ENCODE measurements at places on chromosomes 1 and 21. TPM values are rescaled to one million over a fixed set of nuclear protein-coding genes. Genes with fewer than 3 reads are reported as not detected.

- DNase-seq: no peak
These were observed at the start of gene FHAD1 for GRCh38 chr1:15246960-15247614. Gene FHAD1, plus strand, starts transcription at chr1:15247223. Its CDS starts 4,562 bp downstream, at chr1:15251785.

GRCh38 chr1:226872437-226872836 lies 2.0 kb downstream of the PSEN2 start:
- DNase-seq: no peak

The SCAMP3 gene
- polyA plus RNA-seq: 53.3 TPM

The LRRC7 gene
- 0.42 TPM for polyA plus RNA-seq

The PFKL gene
- polyA plus RNA-seq: 34.0 TPM

DNA sequence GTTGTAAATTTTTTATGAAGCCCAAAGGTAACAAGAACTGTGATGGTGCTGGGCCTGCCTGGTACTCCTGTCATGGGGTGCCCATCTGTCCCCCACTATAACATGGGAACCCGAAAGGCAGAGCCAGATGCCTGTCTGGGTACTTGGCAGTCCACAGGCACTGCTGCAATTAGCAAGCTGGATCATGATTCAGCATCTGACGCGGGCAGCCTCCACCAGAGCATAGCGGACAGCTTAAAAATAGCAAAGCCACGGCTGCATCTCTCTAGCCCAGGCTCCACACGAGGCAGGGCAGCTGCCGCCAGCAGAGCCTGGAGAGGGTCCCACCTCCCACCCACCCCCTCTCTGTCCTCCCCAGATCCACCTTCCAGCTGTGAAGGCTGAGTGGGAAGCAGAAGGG lies 22.9 kb downstream of the SUSD4 start:
- peak; percentile 71 for DNase-seq

DNA sequence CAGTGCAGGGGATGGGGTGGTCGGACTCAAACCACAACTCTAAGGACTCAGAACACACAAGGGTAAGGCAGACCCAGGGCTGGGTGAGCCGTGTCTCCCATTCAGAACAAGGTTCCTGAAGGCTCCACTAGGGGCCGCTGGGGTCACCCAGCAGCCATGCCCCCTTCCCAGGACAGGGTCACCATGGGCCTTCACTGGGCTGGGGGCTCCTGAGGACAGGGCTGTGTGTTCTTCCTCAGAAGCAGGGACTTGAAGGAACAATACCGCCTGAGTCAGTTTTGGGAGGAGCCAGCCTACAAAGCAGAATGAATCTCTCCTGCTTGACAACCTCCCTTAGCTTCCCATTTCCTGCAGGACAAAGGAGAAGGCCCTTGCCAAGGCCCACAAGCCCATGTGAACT lies 15.4 kb downstream of the RIMS3 start:
- no peak for DNase-seq

GRCh38 chr1:224635356-224635755 lies 19.2 kb downstream of the CNIH3 start:
- no peak for DNase-seq

DNA sequence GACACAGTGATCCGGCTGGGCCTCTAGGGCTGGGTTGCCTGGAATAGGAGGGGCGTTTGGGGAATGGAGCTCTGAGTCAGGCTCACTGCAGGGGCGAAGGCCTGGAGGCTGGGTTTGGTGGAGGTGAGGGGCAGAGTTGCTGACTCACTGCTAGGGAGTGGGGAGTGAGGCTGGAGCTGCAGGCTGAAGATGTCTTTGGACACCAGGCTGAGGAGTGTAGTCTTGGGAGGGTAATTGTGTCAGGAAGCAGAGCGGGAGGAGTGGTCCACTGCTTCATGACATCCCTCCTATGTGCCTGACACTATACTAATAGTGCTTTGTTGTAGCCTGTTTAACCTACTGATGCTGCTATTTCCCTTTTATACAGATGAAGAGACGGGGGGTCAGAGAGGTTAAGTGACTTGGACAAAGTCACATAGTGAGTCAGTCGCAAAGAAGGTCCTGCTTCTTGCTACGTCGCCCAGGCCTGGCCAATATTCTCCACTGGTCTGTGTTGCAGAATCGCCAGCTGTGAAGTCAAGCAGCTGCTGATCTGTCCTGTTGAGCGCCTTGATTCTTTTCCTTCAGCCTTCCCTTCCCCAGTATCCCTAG lies 13.6 kb downstream of the ACTL8 start:
- DNase-seq: peak; percentile 72

The MED8 gene
- 31.4 TPM for polyA plus RNA-seq

GRCh38 chr1:43683560-43683959 lies 23.8 kb upstream of the ST3GAL3 start:
- no peak for DNase-seq

- DNase-seq: no peak
These were observed at the start of gene UTS2 for GRCh38 chr1:7852804-7853683. Gene UTS2, minus strand, starts transcription at chr1:7853065. Its CDS starts 62 bp downstream, at chr1:7853003.

- no peak for DNase-seq
These were observed 23.6 kb downstream of the ACTA1 start for GRCh38 chr1:229410370-229410691.

GRCh38 chr21:38494703-38495102 lies 3.6 kb downstream of the ERG start:
- no peak for DNase-seq

The AADACL4 gene
- polyA plus RNA-seq: not detected

The SMYD3 gene
- 6.3 TPM for polyA plus RNA-seq

The PEX14 gene
- 28.7 TPM for polyA plus RNA-seq

The FALEC gene
- 0.18 TPM for polyA plus RNA-seq

The CNN3 gene
- polyA plus RNA-seq: 23.8 TPM

The HHAT gene
- 1.1 TPM for polyA plus RNA-seq

GRCh38 chr1:6416295-6416656 lies 3.4 kb downstream of the HES2 start:
- no peak for DNase-seq

- peak; percentile 69 for DNase-seq
These were observed 1.2 kb upstream of the LUZP1 start for GRCh38 chr1:23169727-23170335.

The TNFRSF14 gene
- polyA plus RNA-seq: 22.5 TPM

DNA sequence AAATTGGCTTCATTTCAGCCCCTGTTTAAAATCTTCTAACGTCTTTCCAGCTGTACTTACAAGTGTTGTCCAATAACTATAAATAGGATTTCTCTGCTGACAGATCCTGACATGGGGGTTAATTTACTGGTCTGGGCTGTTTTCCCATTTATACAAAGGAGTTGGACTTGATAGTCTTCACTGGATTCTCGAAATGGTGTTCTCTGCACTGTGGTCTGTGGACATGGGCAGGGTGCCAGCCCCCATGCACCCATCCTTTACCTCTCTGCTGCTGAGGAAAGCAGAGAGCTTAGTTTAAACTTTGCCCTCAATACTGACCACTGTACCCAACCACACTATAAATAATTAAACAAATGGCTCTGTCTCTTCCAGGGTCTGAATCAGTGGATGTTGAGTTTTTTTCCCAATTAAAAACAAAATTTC lies 5.2 kb downstream of the DIO1 start:
- DNase-seq: no peak

DNA sequence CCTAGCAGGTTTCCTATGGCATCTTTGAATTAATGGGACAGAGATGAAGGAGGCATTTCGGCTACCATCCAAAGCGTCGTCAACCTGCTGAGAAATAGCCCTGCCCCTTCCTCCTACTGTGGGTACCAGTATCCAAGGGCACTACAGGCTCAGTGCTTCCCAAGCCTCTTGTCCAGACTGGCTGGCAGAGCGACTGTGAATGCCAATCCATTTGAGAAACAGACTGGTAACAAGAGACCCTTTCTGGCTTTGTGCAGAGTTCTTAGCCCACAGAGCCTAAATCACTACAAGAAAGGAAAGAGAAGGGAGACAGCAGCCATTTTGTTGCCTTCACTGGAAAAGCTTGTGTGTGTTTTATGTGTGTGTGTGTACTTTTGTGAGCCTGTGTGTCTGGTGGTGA lies 115.5 kb downstream of the HMGB4 start:
- DNase-seq: no peak

- no peak for DNase-seq
These were observed 80.3 kb downstream of the NENF start for GRCh38 chr1:212512816-212513559.

- no peak for DNase-seq
These were observed 2.9 kb downstream of the GPATCH3 start for GRCh38 chr1:26897351-26897750.

DNA sequence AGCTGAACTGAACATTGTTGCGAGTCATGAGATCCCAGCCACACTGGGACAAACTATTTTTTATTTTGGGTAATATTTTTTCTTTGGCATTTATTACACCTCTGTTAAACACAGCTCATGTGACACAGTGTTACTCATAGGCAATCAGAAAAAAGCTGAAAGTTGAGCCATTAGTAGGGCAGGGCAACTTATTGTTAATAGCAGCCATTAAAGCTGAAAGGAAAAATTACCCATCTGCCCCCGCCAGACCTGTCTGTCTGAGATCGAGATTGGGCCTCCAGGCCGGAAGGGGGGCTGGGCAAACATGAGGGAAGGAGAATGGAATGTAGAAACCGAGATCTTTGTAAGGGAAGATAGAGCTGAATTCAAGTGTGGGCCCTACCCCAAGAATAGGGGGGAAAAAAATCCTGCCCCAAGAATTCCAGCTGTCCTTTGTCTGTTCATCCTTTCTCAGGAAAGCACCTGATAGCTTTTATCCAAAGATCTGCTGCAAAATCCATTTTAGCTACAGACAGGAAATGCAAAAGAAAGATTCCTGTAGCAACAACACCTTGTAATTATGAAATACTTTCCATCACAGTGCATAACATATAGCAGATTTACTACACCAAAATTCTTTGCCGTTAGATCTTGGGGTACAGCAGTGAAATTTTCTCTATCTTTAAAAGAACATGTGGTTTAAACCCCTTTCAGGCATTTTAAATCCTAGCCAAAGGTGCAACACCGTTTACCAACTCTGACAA lies 212.8 kb downstream of the PBX1 start:
- no peak for DNase-seq

The PLA2G2C gene
- polyA plus RNA-seq: not detected

GRCh38 chr1:39450956-39451606 lies 40.4 kb upstream of the BMP8A start:
- DNase-seq: no peak

DNA sequence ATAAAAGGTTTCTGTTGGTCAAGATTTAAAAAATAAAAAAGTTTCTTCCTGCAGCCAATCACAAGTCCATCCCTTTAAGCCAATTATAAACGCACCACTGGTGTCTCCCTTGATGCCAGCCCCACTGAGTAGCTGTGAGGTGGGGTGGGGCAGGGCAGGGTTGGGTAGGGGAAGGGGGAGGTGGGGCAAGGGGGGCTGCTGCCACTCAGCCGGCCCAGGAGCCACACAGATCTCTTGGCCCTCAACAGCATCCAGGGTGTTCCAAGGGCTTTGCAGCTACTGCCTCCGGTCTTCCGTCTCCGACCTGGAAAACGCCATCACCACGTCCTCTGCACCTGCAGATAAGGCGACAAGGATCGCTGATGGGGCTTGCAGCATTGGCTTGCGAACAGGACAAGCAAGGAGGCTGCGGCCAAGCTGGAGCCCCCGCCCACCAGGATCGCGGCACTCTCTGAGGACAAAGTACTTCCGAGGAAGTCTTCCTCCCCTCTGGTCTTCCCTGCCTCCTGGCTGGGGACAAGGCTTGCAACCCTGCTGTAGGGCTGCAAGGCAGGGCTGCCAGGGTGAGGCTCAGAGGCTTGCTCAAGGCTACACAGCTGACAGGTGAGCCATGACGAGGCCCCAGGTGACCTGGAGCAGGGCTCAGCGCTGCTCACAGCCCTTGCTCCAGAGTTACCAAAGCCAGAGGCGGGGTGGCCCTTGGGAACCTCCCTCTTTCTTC lies 26.8 kb upstream of the CLSTN1 start:
- no peak for DNase-seq

GRCh38 chr1:31576743-31577455 lies 584 bp downstream of the TINAGL1 start:
- no peak for DNase-seq

The RGS13 gene
- not detected for polyA plus RNA-seq

GRCh38 chr1:204588826-204589225 lies 72.6 kb downstream of the MDM4 start:
- DNase-seq: no peak

The MPL gene
- polyA plus RNA-seq: not detected

The TMEM240 gene
- polyA plus RNA-seq: 1.5 TPM

- DNase-seq: no peak
These were observed 11.2 kb upstream of the MANEAL start for GRCh38 chr1:37782491-37782890.

GRCh38 chr1:55255901-55256300 lies 40.7 kb upstream of the USP24 start:
- no peak for DNase-seq

DNA sequence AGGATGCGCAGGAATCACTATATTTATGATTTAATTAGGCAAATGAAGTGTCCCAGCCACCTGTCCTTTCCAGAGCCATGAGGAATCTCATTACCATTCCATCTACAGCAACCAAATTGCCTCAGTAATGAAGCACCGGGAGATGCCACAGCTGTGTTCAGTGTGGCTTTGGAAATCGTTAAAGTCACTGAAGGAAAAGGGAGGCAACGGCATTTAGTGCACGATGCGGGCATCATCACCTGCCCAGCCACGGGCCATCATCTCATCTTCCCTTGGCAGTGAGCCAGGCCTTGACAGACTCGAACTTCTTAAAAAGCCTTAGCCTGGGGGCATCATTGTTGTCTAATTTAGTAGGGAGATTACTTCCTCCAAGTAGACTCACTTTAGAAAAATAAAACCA lies 67.8 kb downstream of the CNIH3 start:
- DNase-seq: no peak

DNA sequence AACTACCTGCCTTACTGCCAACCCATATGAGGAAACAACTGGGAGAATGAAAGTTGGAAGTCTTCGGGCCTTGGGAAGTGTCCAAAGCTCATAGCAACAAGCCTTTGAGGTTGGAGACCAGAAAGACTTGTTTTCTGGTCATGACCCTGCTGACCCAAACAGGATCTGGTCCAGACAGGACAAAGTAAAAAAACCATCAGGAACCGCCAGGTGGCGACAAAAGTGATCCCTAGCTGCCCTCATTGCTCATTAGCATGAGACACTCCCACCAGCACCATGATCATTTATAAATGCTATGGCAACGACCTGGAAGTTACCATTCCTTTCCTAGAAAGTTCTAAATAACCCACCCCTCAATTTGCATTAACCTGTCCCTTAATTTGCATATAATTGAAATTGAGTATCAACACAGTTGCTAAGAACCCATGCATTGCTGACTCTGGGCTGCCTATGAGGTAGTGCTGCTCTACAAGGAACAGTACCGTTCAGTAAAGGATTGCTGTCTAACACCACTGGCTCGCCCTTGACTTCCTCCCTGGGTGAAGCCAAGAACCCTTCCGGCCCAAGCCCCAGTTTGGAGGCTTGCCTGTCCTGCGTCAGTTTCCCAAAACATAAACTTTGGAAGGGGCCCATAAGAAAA lies 89.0 kb downstream of the URB2 start:
- DNase-seq: no peak

The CHIT1 gene
- polyA plus RNA-seq: not detected
